Activated CD8-positive, alpha-beta T cell treated with anti-CD3 and anti-CD28 coated beads for 36 hours (primary cell): ENCODE measurements at places on chromosomes 11 and 22.
A peak's percentile ranks its signal among the peaks of the same experiment; 100 is the strongest.

- peak; percentile 86 for DNase-seq
Measured at GRCh38 chr22:25362215-25362882, 142.9 kb downstream of the CRYBB2 start.

DNA sequence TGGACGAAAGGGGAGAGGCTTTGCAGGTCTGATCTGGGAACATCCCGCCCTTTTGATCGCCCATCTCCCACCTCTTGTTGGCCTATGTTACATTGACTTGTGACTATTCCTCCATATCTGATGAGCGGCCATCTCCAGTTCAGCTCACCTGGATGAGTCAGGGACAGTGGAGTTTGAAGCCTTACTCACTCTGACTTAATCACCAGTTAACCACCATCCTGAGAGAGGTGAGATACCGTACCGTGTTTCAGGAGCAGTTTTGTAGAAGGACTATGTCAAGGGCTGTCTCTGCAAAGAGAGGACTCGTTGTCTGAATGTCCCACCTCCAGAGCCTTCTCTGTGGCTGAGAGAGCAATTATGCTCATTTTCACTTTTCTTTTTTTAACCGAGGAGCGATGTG, 771.7 kb downstream of the NTM start:
- no peak for DNase-seq

DNA sequence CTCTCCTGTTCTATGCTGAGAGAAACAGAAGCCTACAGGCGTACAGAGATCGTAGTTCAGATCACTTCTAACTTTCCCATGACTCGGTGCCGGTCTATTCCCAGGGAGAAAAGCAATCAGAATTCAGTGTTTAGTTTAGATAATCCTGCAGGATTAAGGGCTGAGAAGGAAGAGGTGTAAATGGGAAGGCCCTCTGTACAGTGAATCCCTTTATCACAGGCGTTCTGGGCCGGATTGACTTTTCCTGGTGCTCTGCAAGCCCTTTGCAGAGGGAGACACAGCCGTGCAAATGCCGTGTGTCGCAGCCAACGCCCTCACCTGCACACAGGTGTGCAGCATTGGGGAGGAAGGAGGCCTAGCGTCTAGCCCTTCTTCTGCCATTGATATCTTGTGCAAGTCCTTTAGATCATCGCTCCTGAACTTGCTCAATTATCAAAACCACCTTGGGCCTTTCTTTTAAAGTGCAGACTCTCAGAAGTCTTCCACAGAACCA, 90.6 kb downstream of the DSCAML1 start:
- no peak for DNase-seq

DNA sequence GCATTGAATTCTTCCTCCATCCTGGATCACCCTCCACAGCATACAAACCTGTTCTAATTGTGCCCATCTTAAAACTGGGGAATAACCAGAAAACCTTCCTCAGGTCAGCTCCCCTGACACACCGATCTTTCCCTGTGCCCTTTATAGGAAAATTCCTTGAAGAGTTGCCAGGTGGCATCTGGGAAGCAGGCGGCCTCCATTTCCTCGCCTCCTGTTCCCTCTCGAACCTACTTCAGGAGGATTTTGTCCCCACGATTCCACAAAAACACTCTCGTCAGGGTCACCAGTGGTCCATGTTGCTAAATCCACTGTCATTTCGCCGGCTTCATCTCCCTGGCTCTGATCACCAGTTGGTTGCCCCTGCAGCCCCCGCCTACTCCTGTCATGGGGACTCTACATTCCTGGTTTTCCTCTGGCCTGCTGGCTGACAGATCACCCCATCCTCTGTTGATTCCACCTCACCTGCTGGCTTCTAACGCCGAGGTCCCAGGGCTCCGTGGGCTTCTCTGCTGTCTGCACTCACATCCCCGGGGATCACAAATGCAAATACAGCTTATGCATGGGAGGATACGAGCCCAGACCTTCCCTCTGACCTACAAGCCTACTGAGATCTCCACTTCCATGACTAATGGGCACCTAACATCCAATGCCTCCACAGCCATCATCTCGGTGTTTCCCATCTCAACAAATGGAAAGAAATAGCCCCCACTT, 92.5 kb upstream of the PRDM11 start:
- no peak for DNase-seq

- DNase-seq, result no peak
Measured at GRCh38 chr11:109490953-109491635, 69.1 kb downstream of the C11orf87 start.

DNA sequence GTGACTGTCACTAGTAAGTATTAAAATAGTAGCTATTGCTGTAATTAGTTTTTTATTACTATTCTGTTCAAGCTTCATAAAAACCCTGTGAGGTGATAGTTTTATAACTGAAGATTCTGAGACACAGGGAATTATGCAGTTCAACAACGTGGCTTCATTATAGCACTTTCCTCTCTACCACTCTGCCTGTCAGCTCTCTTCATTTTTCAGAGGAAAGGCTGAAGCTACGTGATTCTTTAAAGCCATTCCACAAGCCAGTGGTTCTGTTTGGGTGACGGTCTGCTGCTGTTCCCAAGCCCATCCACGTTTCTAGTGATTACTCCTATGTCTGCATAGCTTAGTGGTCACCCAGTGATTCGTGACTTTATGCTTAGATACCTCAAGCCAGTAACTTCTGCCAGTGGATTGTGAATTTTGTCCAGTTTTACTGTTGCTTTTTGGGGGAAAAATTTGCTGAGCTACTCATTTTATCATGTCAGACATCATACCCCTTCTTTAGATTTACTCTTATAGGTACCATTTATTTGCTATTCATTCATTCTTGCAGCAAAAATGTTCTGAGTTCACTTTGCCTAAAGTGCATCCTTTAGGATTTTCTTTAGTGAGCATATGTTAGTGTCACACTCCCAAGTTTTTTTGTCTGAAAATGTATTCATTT, 59.8 kb downstream of the UVRAG start:
- DNase-seq, result no peak

GRCh38 chr11:64409707-64410403, 50.9 kb downstream of the RPS6KA4 start:
- no peak for DNase-seq

DNA sequence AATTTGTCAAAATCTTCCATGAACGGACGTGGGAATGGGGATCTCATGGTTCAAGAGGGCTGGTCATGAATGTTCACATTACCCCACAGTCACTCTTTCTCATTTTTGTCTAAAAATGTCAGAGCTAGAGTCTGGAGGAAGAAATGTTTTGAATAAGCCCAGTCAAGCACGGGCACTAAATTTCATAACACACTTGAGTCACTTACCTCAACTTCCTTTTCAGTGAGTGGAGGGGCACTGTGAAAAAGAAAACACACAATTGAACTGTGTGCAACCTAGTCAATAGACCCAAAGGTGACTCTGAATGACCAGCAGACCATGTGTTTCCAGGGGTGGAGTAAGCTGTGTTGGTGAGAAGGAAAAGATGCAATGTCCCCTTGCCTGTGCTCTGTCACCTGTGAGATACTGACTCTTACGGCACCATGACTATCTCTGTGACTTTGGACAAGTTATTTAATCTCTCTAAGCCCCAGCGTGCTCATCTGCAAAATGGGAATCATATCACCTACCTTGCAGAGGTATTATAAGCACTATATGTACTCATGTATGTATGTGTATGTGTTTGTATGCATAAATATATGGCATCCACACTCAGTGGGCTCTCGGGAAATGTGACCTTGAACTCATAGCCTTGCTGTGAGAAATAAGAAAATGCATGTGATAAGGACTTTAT, 38.2 kb upstream of the LYVE1 start:
- DNase-seq, result no peak

DNA sequence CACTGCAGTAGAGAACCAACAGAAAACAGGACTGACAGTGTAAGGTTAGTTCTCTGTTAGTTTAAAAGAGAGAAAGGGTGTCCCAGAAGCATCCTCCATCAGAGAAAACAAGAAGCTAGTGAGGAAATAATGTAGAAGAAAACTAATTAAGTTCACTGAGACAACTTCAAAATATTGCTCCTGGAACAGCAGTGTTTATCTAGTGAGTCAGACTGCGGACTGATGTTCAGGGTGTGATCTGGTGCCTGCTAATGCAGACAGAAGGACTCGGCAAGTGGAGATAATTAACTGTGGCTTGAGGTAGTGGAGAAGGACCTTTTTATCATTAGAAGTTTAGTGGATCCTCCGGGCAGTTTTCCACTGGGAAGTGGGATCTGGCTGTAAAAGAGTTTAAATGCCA, 55.4 kb downstream of the CDON start:
- no peak for DNase-seq

DNA sequence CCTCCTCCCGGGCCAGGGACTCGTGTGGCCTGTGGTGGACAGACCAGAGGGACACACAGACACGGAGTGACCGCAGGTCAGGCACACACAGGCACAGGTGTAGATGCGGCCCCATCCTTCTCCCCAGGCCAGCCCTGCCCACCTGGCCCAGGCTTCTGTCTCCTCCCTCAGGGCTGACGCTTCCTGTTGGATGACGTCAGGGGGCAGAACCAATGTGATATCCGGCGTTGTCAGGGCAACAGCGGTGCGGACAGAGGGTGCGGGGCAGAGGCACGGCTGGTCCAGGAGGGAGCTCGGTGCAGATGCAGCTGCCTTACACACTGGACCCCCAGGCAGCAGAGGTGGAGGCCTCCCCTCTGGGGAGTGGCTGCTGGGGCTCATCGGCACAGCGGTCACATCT, 2.9 kb upstream of the TUBGCP6 start:
- peak; percentile 62 for DNase-seq

DNA sequence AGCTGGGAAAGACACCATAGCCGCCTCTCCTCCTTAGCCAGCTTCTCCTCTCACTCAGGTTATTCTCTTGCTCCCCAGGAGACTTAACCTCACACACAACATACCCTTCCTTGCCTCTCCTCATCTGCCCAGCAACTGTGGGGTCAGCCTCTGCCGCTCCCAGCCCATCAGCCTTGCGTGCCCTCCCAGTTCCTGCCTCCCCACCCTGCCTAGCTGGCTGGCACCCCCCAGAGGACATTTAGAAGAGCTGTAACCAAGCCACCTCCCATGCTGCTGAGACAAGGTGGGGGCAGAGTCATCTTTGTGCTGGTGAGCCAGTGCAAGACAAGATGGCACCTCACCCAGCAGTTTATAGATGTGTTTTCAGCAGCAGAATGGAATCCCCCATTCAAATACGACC, 38.2 kb downstream of the TOM1 start:
- peak; percentile 27 for DNase-seq

DNA sequence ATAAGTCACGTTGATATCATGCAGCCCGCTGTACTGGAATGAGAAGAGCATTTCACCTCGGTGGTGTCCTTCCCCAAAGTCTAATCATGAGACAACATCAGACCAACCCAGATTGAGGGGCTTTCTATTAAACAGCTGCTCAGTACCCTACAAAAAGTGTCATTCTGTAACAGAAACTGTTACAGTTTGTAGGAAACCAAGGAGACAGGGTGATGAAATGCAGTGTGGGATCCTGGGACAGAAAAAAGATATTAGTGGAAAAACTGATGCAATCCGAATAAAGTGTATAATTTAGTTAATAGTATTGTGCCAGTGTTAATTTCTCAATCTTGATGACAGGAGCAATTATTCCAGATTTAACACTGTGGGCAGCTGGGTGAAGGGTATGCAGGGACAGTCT, 128.0 kb downstream of the MICAL2 start:
- no peak for DNase-seq

- DNase-seq, result no peak
Measured at GRCh38 chr11:105937738-105938137, 84.3 kb downstream of the MSANTD4 start.

DNA sequence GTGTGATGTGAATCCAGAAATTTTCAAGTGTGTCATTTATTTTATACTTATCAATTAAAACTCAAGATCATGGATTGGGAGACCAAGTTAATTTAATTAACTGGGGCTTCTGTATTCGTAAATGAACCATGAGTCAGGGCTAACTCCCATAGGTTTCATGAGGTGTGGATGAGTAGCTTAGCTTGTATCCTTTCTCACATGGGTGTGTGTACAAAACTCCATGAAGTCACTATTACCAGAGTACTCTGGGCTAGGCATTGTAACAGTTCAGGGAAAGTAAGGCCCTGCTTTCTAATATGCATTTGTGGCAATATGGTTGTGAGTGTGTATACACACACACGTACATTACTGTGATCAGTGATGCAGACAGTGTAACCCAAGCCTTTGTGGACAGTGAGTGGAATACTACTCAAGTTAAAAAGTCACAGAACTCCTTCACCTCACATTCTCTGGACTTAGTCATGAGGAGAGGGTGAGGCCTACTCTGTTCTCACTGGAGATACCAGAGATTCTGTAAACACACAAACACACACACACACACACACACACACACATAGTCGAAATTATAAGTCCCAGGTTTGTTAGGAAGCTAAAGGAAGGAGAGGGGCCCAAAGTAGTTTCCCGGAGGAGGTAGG, 3.5 kb downstream of the CNTF start:
- no peak for DNase-seq

DNA sequence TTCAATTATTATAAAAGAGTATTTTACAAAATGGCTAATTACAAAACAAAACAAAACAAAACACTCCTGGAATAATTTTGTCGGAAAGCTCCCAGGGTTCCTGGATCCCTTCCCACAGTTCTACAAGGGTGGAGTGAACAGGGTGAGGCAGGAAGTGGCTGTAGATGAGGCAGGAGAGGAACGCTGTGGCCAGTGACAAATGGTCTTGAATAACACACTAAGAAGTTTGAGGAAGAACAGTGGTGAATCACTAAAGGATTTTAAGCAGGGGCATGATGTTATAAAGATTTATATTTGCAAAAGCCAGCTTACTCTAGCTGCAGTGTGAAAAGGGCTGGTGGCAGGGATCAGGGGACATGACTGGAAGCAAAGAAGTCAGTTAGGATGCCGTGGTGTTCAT, 33.8 kb upstream of the APOA1 start:
- DNase-seq, result no peak

GRCh38 chr11:133081020-133081419, 451.3 kb downstream of the OPCML start:
- no peak for DNase-seq

GRCh38 chr11:9862981-9863380, 199.1 kb downstream of the SWAP70 start:
- no peak for DNase-seq

- peak; percentile 74 for DNase-seq
Measured at GRCh38 chr11:64844330-64845128, at the start of gene CDC42BPG. Gene CDC42BPG, minus strand, starts transcription at chr11:64844653. Its CDS starts 84 bp downstream, at chr11:64844569.

- peak; percentile 88 for DNase-seq
Measured at GRCh38 chr22:20550851-20551744, 43.7 kb downstream of the MED15 start.
